ENCODE measurements at places on chromosomes 5 and 9.

DNA sequence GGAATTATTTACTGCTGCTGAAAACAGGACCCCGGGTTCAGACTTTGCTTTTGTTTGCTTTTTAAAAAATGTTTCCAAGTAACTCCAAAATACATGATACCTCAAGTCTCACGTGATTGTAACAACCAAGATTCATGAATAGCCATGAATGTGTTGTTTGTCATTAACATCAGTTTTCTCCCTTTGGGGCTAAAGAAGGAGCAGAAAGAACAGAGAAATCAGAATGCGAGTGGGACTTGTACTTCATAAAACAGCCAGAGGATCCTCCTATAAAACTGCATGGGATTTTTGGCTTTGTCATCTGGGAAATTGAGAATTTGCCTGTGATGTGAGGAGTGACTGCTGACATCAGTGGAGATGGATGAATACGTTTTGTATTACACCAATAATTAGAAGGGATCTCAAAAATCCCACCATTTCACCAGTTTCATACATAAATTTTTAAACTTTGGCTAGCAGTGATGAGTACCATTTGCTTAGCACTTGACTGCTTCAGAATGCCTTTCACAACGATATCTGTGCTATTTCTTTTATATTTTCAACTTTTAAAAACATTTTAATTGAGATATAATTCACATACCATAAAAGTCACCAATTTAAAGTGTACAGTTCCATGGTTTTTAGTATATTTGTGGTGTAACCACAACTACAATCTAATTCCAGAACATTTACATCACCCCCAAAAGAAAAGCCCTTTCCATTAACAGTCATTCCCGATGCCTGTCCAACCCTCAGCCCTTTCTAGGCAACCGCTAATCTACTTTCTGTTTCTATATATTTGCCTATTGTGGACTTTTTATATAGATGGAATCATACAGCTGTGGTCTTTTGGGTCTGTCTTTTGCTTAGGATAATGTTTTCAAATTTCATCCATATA lies 126.9 kb upstream of the ANKRD55 start:
- DNase-seq: no peak

GRCh38 chr5:142486581-142486980 lies 161.8 kb upstream of the SPRY4 start:
- no peak for DNase-seq

GRCh38 chr5:172133359-172134029 lies 54.5 kb downstream of the STK10 start:
- no peak for DNase-seq

DNA sequence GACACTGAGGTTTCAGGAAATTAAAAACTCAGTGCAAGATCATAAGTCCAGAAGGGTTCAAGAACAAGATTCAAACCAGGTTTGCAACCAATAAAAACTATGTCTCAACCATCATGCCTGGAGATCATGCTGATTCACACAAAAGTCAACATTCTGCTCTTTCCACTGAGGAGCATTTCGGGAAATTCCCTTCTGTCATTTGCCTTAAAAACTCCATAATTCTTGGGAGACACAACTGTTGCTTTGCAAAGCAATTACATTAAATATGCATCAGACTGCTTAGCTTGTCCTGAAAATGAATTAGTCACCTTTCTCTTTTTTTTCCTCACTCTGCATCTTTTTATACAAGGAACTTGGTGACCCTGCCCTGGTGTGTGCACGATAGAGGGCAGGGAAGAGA lies 275.9 kb upstream of the ZNF462 start:
- DNase-seq: no peak

- DNase-seq: no peak
These were observed 232.6 kb downstream of the KIAA0825 start for GRCh38 chr5:94385767-94386166.

DNA sequence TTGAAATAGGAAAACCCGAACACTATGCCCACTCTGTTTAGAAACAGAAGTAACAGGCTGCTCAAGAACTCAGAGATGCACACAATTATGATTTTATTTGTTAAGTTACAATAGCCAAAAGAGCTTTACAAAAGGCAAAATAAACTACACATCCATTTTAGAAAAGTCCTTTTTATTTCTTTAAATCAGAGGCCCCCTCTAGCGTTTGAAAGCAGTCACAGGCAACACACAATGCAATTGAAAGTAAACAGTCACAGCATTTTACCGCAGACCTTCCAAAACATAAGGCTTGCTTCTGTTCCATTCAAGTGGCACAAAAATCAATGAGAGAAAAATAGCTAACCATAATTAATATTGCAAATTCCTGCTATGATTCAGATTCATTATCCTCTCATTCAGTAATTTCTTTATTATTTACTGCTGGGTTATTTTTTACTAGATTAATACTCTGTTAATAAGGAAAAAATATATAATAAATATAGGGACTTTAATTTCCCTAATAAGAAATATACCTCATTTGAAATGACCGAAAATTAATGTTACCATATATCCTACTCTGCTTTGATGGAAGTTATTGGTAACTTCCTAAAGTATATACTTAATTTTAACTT lies 78.3 kb downstream of the CEP120 start:
- no peak for DNase-seq

- no peak for DNase-seq
These were observed 13.0 kb downstream of the GLRX start for GRCh38 chr5:95809414-95809960.

GRCh38 chr9:113254991-113255390 lies 20.4 kb downstream of the CDC26 start:
- no peak for DNase-seq

GRCh38 chr5:108561416-108562204 lies 179.7 kb upstream of the FBXL17 start:
- no peak for DNase-seq

GRCh38 chr9:3045153-3045552 lies 201.3 kb upstream of the PUM3 start:
- no peak for DNase-seq

- no peak for DNase-seq
These were observed 425.3 kb downstream of the CSNK1G3 start for GRCh38 chr5:123937230-123937629.

DNA sequence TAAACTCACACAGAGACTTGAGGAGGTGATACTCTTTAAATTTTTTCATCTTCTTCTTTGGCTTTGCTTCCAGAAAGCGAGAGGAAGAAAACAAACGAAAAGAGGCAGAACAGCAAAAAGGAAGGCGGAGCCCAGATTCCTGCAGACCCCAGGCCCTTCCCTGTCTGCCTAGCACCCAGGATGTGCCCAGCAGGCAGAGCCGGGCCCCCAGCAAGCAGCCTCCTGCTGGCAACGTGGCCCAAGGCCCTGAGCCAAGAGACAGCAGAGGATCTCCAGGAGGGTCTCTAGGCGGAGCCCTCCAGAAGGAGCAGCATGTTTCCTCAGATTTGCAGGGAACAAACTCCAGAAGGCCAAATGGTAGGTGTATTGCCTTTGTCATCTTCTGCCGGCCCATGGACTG lies 68.5 kb downstream of the TEX10 start:
- DNase-seq: no peak

DNA sequence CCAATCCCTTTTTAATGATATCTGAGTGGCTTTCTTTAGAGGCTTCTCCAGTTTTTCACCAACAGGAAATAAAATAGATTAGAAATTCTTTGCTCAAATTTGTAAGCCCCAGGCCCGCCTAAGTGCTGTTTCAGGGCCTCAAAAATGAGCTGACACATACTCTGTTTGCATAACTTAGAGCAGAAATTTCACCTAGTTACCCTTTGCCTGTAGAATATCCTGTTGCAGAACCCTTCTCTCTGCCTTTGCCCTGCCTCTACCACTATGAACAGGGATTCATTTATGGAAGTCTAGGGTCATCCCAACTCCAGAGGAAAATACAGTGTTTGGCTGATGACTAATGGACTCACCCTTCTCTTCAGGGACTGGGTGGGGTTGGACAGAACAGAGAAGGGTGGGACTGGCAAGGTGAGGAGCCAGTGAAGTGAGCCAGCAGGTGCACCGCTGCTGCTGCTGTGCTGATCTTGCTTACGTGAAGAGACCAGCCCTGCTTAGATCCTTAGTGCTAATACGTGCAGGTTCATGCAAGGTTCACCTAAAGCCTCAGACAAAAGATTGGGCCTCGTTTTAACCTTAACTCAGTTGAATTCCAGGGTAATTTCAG lies 22.8 kb downstream of the OSTF1 start:
- no peak for DNase-seq

DNA sequence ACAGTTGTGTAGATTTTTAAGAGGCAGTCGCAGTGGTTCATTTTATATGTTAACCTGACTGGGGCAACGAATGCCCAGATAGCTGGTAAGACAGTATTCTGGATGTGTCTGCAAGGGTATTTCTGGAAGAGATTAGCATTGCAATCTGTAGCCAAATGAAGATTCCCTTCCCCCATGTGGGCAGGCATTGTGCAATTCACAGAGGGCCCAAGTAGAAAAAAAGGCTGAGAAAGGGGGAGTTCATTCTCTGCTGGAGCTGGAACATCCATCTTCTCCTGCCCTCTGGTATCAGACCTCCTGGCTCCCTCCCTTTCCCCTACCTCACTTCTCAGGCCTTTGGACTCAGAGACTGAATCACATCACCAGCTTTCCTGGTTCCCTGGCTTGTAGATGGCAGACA lies 70.6 kb downstream of the TENT4A start:
- DNase-seq: no peak

GRCh38 chr9:79581388-79581787 lies 9.6 kb downstream of the TLE4 start:
- no peak for DNase-seq

GRCh38 chr5:100792781-100793180 lies 110.3 kb downstream of the ST8SIA4 start:
- DNase-seq: no peak

DNA sequence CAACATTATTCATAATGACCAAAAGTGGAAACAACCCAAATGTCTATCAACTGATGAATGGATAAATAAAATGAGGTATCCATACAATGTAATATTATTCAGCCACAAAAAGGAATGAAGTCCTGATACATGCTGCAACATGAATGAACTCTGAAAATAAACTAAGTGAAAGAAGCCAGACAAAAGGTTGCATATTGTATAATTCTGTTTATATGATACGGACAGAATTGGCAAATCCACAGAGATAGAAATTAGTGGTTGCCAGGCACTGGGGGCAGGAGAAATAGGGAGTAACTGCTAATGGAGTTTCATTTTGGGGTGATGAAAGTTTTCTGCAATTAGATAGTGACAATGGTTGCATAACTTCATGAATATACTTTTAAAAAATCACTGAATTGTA lies 47.0 kb downstream of the KIF24 start:
- no peak for DNase-seq

DNA sequence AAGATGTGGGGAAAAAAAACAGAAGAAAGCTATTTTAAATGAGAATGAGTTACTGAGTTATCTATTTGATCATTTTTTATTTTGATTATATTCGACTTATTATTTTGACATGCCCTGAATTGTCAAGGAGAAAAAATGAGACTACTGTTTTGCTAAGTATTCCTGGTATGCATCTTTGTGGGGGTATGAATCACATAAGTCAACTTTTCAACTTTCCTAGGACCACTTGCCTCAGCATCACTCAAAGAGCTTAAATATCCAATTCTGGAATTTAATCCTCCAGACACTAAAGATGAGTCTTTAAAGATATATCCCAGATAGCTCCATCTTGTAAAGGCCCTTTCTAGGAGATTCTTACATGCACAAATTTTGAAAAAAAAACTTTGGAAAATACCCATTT lies 17.4 kb upstream of the SPDL1 start:
- DNase-seq: no peak

GRCh38 chr5:171442287-171443042 lies 23.0 kb downstream of the FGF18 start:
- no peak for DNase-seq

GRCh38 chr9:79877943-79878602 lies 306.3 kb downstream of the TLE4 start:
- no peak for DNase-seq

GRCh38 chr5:42886635-42887034 lies 74.9 kb upstream of the SELENOP start:
- DNase-seq: no peak

DNA sequence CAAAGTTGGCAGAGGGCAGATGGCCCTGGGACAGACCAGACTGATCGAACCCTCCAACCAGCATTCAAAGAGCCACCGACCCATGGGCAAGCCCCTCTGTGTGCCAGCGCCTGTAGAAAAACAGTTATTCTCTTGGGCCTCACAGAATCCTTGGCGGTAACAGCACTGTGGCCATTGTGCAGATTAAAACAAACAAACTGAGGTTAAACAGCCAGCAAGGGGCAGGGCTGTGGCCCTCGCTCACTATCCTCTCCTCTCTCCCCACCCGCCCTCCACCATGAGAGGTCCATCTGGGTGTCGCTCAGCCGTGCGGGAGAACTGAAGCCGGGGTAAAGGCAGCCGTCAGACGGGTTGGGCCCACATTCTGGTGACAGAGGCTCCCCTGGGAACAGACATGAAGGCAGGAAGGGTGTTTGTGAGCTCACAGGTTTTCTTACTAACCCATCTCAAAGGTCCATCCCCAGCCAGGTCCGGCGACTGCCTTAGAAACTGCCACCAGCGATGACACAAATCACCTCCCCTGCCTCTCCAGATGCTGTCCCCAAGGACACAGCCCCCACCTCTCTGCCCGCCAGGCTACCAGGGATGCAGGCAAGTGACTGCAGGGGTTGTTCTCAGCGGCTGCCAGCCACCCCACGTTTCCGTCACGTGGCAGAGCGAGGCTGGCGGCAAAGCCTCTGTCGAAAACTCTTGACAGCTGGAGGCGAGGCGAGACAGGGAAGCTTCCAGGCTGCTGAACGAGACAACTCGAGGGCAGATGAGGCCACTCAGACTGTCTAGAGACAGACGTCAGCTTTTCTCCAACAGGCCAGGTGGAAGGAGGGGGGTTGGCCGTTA lies 75.8 kb upstream of the SARDH start:
- DNase-seq: no peak

DNA sequence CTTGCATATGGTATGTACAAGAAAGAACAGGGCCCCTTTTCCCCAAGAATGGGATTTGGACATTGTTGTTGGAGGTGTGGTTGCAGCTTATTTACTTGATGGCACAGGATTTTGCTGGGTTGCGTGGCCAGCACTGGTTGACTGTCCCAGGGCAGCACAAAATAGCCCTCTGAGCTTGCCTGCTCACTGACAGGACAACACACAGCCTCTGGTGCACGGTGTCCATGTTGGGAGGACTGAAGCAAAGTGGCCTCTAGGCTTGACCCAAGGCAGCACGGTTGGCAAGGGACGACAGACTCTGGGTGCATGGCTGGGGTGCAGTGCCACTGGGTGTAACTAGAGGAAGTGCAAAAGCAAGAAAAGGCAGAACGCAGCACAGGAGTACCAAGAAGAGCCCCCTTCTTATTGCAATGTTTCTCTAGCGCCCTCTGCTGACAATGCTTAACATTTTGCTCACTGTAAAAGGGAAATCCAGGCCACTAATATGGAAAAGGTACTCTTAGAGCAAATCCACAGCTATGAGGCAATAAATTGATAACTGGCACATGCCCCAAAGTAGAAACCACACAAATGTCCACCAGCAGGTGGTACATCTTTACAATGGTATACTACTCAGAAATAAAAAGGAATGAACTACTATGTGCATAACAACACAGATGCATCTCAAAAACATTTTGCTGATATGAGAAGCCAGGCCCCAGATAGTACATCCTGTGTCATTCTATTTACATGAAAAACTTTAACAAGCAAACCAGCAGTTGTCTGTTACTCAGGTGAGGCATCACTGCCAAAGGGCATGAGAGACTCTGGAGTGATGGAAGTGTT lies 47.4 kb upstream of the BARX1 start:
- DNase-seq: no peak
